Caki2 (cell line): ENCODE measurements at places on chromosomes 12 and 14.

DNA sequence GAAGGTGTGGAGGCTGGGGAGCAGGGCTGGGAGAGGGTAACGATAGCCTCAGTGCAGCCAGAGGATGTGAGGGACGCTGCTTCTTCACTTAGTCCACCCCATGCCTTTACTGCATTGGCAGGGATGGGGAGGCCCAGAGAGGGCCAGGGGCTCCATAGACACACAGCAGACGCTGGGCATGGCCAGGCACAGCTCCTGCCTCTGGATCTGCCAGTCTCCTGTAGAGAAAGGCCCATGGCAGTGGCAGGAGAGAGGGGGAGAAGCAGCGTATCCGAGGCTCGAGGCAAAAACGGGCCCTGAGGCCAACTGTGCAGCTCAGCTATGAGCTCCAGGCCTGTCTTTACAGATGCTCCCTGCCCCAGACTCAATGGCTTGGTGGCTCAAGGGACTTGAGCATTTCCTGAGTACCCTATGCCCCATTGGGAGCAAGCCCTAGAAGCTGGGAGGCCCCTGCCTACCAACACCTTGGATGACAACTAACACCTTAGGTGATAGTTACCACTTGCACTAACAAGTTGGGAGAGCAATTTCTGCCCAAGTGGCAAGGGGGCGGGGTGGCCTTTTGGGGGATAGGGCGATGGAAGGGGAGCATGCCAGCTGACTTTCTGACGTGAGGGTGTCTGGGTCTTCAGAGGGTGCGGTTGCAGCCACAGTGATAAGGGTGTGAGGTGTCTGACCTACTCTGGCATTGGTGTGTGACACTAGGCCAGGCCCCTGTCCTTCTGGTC lies 5.0 kb upstream of the LBHD2 start:
- DNase-seq, result no peak

- DNase-seq, result no peak
Observed at GRCh38 chr12:93061473-93062419, 132.7 kb upstream of the EEA1 start.

GRCh38 chr12:112164011-112164660 lies 38.8 kb downstream of the TRAFD1 start:
- DNase-seq, result no peak

DNA sequence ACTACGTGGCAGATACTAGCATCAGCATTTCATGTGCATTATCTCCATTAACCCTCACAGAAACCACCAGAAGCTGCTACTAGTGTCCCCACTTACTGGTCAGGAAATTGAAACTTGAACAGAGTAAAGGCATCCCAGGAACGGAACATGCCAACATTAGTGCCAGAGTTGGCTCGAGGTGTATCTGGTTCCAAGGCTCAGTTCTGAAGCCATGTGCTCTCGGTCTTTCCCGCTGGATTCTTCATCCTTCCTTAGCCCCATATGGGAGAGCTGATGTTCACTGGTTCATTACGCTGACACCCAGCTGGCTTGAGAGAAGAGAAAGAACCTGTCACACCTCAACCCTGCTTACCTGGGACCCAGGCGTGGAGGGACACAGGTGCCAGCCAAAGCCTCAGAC lies 91.5 kb downstream of the TBX5 start:
- no peak for DNase-seq

- DNase-seq, result no peak
Observed at GRCh38 chr12:22545255-22545654, 913 bp upstream of the C2CD5 start.

DNA sequence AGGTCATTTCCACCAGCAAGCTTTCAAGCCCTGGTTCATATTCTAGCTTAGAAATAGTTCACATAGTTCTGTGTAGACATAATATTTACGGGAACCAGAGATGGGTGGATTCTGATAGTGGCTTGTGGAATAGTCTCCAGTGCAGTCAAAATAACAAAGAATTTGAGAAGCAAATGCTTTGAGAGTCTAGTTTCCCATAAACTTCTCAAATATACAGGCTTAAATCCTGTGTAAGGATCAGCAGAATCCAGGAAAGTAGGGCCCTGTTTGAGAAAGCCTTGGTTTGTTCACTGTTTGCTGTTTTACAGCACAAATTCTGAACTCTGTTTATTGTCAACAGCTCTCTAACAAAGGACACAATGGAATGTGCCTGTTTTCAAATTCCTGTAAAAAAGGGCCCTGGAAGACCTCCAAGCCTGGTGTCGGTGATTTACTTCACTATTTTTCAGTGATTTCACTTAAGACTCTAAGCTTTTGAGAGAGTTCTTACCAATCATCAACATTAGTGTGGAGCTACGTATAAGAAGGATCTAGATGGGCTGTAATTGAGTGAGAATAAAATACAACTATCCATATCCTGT lies 11.4 kb upstream of the FOS start:
- DNase-seq, result no peak

- DNase-seq, result peak; percentile 92
Observed at GRCh38 chr12:56634837-56635791, 5.0 kb upstream of the BAZ2A start.

DNA sequence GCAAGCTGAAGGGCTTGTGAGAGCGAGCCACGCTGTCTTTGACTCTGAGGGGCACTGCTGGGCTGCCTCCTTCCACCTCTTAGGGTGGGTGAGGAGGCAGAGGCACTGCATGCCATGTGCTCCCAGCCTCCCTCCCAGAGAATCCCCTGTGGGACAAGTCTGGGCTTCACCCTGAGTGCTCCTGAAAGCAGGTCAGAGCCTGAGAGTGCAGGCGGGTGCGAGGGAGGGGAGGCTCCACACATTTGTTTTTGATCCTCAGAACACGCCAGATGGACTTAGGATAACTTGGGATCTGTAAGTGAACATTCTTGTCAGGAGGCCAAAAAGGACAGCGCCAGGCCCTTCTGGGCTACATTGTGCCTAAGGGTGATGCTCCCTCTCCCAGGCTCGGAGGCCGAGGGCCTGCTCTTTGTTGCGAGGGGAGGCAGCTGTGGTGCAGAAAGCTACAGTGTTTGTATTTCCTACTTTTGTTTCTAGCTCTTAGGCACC lies 155.4 kb downstream of the TMX1 start:
- no peak for DNase-seq

GRCh38 chr12:12266389-12266872 lies 413 bp downstream of the LRP6 start:
- no peak for DNase-seq

- DNase-seq, result no peak
Observed at GRCh38 chr12:116161588-116161987, 115.9 kb downstream of the MED13L start.
